ENCODE measurements at places on chromosomes 4 and X.

GRCh38 chr4:101669832-101670188 is 120.7 kb upstream of the BANK1 start:
- DNase-seq, result no peak

DNA sequence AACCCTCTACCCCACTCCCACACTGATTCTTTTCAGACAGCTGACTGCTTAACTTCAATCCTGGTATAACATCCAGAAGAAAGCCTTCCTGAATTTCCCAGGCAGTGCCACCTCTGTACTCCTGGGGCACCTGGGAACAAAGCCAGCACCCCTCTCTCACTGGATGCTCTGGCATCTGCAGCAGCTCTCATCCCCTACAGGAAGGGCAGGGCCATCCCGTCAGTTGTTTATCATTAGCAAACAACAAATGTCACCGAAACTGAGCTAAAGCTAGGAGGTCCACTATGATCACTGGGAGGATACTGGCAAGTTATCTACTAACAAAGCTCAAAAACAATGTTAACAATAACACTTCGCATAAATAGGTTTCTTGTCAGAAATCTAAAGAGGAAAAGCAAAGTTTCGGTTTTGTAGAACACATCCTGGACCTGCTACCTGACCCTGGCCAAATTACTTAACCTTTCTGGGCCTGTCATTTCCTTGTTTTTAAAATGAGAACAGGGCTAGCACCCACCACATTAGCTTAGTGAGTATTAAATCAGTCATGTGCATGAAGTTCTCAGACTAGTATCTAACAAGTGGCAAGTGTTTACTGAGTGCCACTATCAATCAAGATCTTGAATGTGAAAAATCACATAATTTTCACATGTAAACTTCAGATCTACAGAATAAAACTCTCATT is 86.6 kb downstream of the NR3C2 start:
- no peak for DNase-seq

DNA sequence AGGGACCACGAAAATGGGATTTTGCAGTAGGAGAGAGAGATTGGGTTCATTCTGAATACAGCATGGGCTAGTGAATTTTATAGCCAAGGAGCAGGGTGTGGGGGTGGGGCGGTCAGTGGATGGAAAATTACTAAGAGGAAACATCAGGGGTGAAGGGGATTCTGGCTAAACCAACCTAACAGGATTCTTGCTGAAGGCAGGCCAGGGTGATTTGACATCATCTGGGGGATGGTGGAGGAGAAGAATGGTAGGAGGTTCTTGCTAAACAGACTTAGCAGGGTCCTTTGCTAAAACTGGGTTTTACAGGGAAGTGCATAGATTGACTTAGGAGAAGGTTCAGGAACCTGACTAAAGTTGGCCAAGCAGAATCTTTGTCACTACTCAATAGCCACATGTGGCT is 91.9 kb downstream of the DNAAF6 start:
- DNase-seq, result no peak

- no peak for DNase-seq
These were observed 1237.1 kb downstream of the PCDH19 start for GRCh38 chrX:99172958-99173357.

GRCh38 chrX:43971966-43972961 is 926 bp downstream of the NDP start:
- no peak for DNase-seq

DNA sequence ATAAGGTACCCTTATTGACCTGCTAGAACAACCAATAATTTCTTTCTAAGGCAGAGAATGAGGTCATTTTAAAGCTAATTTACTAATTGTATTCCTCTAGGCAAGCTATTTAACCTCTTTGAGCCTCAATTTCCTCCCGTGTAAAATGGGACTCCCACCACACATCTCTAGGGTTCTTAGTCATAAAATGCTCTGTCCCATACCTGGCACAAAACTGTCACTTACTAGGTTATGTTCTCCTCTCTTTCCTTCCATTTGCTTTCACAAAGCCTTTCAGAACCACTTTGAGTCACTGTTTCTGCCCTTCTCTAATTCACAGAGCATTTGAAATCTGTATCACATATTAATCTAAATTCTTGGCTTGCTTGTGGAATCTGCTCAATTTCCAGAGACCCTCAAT is 2.4 kb upstream of the GPR82 start:
- DNase-seq, result no peak

- DNase-seq, result no peak
These were observed 1.9 kb downstream of the KANTR start for GRCh38 chrX:53095796-53096195.

DNA sequence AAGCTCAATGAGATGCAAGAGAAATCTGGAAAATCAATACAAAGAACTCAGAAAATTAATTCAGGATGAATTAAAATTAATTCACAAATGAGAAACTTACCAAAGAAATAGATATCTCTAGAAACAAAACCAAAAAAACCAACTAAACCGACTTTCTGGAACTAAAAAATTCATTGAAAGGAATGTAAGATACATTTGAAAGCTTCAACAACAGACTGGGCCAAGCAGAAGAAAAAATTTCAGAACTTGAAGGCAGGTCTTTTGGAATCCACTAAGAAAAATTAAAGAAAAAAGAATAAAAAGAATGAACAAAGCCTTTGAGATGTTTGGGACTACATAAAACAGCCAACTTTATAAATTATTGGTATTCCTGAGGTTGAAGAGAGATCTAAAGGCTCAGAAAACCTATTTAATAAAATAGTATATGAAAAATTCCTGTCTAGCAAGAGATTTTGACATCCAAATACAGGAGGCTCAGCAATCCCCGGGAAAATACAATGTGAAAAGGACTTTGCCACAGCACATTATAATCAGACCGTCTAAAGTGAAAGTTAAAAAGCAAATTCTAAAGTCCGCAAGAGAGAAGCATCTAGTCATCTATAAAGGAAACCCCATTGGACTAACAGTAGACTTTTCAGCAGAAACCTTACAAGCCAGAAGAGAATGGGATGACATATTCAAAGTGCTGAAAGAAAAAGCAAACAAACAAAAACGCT is 44.2 kb downstream of the NAT8L start:
- DNase-seq, result no peak

- no peak for DNase-seq
These were observed 22.0 kb downstream of the CTSO start for GRCh38 chr4:155931634-155932033.

DNA sequence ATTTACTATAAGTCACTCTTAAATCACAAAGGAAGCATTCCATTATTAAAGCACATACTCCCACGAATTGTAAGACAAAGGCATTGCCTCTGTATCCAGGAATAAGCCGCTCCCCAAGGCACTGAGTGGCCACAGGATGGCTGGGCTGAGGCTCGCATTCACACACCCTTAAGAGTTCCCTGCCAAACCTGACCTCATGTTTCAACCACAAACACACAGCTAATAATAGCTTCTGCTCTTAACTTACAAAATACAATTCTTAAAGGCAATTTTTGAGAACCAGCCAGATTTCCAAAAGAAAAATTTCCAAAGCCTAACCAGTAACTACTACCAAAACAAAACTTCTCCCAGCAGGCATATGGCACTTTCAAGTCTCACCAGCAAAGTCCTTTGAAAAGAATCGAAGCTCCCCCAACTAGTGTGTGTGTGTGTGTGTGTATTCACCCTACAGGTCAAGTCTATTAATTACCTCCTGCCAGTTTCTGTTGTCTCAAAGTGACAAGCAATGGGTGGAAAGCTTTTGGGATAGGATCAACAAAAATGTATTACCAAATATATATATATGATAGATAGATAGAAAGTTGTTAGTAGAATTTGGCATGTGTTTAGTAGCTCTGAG is 36.0 kb downstream of the ARHGAP6 start:
- DNase-seq, result no peak

DNA sequence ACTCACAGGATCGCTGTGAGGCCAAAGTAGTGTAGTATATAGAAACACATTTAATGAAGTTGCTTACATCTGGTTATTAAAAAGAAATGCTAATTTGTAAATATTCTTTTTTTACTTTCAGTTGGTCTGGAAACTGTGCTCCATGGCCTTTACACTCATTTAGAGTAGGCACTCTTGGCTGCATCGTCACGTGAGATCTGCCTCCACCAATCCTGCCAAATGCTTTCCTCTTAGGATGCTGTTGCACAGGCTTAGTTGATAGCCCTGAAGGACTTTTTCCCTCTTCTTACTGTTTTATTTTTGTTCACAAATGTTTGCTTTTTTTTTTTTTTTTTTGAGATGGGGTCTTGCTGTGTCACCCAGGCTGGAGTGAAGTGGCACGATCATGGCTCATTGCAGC is 6.3 kb downstream of the CPE start:
- no peak for DNase-seq

GRCh38 chrX:28542791-28543190 is 44.5 kb upstream of the IL1RAPL1 start:
- no peak for DNase-seq

GRCh38 chr4:38365261-38365660 is 298.7 kb upstream of the KLF3 start:
- DNase-seq, result no peak

GRCh38 chr4:82421796-82422560 is 8.3 kb downstream of the HNRNPDL start:
- no peak for DNase-seq

DNA sequence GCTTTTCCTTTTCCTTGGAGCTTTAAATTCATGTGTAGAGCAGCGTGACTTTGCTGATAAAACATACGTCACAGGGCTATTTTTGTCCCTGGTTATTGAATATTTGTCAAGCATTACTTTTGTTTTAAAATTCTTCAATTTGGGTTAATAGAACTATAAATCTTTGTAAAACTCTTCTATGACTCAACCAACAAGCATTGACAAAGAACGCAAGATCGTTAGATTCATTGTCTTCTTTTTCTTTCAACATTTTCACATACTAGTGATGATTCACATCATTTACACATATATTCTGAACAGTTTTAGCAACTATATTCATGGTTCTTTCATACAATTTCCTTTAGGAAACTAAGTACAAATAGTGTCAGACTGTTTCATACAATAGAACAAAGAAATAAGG is 72.0 kb upstream of the GPM6A start:
- no peak for DNase-seq

DNA sequence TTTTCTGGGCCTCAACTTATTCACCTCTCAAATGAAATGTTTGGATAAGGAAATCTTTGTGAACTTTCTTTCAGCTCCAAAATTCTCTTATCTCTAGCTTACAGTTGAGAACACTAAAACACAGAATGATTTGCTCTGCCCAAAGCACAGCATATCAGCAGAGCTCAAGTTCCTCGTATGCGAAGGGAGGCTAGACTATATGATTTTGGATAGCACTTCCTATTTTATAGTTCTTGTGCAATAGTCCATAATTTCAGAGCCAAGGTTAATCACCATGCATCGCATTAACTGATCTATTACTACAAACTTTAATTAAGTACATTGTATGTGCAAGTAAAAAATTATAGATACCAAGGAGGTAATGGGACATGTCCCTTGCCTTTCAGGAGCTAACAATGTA is 27.0 kb upstream of the KLHL13 start:
- DNase-seq, result no peak

DNA sequence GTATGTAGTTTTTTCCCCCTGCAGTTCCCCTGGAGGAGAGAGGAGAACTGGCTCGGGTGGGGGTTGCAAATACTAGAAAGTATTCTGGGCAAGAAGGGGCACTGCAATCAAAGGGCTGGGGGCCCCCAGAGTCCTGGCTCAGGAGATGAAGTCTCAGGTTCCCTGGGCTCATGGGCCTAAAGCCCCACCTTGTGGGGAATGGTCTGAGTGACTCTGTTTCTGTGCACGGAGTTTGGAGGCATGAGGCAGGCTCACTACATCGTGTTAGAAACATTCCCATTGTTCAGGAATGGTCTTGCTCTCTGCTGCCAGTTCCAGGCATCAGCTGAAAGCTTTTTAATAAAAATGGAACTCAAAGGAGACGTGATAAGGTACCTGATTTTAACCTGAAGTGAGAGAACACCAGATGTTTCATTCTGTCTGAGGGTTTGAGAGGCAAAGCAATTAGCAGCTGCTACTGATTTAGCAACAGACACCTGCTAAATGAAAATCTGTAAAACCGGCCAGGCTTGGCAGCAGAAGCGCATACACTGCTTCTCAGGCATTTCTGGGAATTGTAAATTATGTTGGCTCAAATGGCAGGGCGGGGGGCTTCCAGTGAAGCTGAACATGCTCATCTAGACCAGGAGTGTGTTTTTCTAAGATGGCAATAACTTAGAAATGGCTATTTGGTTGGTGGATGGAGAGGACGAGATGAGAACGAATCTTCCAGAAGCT is 122.7 kb downstream of the TMEM164 start:
- DNase-seq, result no peak

GRCh38 chr4:167021545-167022155 is 212.6 kb downstream of the SPOCK3 start:
- DNase-seq, result peak; percentile 32

- DNase-seq, result no peak
These were observed 277.5 kb upstream of the AGTR2 start for GRCh38 chrX:115892787-115893671.

GRCh38 chrX:31209005-31209628 is 137.3 kb upstream of the FTHL17 start:
- DNase-seq, result no peak

DNA sequence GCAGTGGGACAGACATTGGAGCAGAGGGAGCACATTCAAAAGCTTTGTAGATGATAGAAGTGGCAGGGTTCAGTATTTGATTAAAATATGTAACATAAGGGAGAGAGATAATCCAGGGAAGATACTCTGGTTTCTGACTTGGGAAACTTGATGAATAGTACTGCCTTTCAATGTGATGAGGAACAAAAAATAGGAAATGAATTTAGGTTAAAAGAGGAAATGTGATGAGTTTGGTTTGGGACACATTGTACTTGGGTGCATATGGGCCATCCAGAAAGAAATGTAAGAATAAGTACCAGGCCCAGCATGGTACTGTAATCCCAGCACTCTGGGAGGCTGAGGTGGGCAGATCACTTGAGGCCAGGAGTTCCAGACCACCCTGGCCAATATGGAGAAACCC is 20.9 kb upstream of the NDNF start:
- no peak for DNase-seq

DNA sequence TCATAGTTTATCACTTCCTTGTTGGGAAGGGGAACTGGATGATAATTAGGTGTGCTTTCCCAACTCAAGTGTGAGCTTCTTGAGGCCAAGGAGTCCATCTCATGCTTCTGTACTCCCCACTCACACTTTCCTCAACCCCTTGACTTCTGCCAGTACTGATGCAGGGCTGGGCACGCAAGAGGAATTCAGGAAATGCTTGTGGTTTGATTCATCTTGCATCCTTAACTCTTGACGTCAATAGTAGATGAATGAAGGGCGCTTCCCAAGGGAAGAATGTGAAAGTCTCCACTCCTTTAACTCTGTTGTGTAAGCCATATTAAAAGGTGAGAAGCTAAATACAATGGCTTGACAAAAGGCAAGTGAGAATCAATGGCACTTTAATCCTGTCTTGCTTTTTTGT is 101.8 kb downstream of the AGTR2 start:
- DNase-seq, result no peak

DNA sequence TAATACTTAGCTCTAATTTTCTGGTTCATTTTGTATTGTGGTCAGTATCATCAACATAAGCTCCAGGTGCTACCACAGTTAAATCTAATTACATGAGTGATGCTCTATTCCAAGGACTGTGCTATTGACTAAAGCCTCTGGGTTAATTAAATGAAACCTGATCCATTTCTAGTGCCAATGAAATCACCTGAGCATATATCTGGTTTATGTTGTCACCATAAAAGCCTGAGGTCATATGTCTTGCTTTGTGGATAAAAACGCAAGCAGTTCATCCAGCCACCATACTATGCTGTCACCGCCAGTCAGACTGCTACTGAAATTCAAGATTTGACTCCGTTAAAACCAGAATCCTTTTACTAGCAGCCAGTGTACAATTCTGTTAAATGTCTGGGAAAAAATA is 64.2 kb upstream of the ZNF518B start:
- DNase-seq, result no peak

Data from stimulated activated CD4-positive, alpha-beta T cell treated with anti-CD3 and anti-CD28 coated beads, Interleukin-1b, Interleukin-23, amount 100 ng/mL, for 1 hour (primary cell).